ENCODE measurements at places on chromosomes 1 and 21.
A peak's percentile ranks its signal among the peaks of the same experiment; 100 is the strongest.

GRCh38 chr1:197911111-197911856 lies 5.9 kb upstream of the LHX9 start:
- H3K4me1 ChIP-seq: peaks cover 24% of the 10 kb centered on the region
- H3K27ac ChIP-seq: no peak overlapping the region
- no peaks in the 10 kb centered on the region for H3K36me3 ChIP-seq
- H3K4me3 ChIP-seq: no peak overlapping the region
- peaks cover 6% of the 10 kb centered on the region for H3K27me3 ChIP-seq
- DNase-seq: no peak

DNA sequence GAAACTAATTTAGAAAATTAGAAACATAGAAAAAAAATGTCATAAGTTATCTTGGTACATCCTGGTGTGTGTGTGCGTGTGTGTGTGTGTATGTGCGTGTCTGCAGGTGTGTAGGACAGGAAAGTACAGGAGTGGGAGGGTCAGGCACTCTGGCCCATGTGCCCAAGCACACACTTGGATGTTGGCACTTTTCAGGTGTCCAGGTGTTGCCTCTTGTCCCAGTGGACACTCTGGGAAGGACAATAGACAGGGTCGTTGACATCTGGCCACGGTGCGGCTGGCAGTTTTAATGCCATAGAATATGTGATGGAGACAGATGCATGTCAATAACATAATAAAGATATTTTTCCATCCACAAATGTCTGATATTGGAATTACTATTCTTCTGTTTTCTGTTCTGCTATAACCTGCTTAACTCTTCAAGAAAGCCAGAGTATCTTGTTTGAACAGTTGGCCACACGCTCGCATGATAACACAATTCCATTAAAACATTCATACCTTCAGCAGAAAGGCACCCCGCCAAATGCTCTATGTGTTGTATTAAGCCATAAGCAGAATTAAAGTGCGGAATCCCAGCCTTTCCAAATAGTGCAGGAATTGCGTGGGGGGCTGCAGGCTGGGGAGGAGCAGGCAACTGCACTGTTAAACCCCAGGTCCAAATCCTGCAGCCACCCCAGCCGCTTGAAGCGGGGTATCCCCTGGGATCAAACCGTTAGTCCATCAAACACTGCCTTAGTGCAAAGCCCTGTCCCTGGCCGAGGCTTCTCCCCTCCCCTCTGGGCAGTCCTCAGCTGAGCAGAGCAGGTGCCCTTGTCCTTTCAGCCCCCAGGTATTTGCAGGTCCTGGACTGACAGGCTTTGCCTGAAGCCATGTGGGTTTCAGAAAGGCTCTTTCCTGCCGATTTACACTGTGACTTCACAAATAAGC lies 390.0 kb downstream of the CAMTA1 start:
- H3K4me1 ChIP-seq: peaks cover 3% of the 10 kb centered on the region
- no peak overlapping the region for H3K27ac ChIP-seq
- no peaks in the 10 kb centered on the region for H3K36me3 ChIP-seq

DNA sequence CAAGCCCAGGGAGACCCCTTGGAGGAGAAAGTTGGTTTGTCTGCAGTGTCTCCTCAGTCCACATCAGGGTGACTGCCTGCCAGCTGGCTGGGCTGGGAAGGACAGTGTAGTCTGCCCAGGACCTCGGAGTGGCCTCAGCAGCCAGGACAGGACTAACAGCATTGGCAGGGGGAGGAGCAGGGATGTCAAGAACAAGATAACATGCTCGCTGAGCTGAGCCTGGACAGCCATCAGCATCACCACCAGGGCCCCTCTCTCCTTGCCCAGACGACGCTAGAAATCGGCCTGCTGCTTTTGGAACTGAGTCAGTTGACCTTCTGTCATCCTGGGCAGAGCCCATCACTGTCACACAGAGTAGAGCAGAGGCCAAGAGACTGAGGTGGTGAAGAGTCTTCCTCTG lies 83.6 kb upstream of the CNTN2 start:
- H3K27ac ChIP-seq: no peak overlapping the region
- no peaks in the 10 kb centered on the region for H3K36me3 ChIP-seq
- no peak overlapping the region for H3K4me3 ChIP-seq
- no peaks in the 10 kb centered on the region for H3K27me3 ChIP-seq

DNA sequence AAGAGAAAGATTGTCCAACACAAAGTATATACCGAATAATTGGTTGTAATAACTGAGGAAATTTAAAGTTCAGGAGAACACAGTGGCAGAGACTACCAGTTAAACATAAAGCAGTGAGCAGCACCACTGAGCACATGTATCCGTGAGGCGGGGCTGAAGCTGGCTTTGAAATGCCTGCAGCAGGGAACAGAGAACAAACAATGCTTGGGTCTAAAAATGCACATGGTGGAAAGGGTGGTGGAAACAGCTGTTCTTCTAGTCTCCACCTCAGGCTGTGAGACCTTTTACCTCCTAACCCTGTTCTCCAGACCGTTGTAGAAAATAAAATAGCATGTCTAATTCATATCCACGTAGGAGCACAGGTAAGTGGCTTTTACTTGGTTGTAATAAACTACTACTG lies 7.7 kb upstream of the GNG4 start:
- H3K27me3 ChIP-seq: no peaks in the 10 kb centered on the region
- DNase-seq: no peak
- H3K27ac ChIP-seq: no peak overlapping the region
- H3K4me3 ChIP-seq: no peak overlapping the region

GRCh38 chr1:187817782-187818181 lies 989.0 kb downstream of the PLA2G4A start:
- no peaks in the 10 kb centered on the region for H3K4me1 ChIP-seq
- H3K36me3 ChIP-seq: no peaks in the 10 kb centered on the region
- H3K27me3 ChIP-seq: no peaks in the 10 kb centered on the region
- DNase-seq: no peak
- H3K27ac ChIP-seq: no peak overlapping the region

DNA sequence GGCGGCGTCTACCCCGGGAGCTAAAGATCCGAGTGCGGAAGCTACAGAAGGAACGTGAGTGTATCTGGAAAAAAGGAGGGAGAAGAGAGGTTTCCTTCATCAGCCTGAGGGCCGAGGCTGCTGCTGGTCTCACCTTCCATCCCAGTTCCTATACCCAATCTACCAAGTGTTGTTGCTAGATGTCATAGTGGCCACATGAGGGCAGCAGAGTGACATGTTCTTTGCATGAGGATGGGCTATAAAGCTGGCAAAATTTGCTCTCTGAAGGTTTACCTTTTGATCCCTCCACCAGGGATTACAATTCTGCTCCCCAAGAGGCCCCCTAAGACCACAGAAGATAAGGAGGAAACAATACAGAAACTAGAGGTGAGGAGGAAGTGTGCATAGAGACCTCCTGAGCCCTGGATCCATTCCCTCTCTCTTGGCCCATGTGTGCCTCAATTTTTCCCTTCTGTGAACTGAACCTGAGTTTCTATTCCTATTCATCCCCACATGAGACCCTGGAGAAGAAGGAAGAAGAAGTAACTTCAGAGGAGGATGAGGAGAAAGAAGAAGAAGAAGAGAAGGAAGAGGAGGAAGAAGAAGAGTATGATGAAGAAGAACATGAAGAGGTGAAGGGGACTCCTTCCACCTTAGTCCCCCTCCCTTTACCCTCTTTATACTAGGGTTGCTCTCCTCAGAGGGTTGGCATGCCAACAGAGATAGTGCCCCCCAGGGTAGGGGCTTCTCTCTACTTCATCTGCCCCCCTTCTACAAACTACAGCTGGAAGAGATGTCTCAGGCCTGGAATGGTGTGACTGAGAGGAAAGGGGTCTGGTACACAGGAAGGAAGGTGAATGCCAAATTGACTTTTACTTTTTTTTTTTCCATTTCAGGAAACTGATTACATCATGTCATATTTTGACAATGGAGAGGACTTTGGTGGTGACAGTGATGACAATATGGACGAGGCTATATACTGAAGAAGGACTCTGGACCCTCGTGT lies 13.3 kb downstream of the POLR3GL start:
- H3K27me3 ChIP-seq: no peaks in the 10 kb centered on the region
- peaks cover 37% of the 10 kb centered on the region for H3K4me1 ChIP-seq
- peak; percentile 70 for DNase-seq
- no peak overlapping the region for H3K4me3 ChIP-seq

DNA sequence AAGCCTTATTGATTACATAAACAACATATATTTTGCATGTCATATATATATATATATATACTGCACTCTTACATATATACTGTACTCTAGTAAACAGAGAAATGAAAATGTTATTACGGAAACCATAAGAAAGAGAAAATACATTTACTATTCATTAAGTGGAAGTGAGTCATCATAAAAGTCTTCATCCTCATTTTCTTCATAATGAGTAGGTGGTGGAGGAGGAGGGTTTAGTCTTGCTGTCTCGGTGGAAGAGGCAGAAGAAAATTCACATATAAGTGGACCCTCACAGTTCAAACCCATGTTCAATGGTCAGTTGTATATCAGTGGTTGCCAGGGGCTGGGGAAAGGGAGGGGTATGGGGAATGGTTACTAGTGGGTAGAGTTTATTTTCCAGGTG lies 8.0 kb upstream of the IFNLR1 start:
- no peaks in the 10 kb centered on the region for H3K4me1 ChIP-seq
- no peak overlapping the region for H3K27ac ChIP-seq

DNA sequence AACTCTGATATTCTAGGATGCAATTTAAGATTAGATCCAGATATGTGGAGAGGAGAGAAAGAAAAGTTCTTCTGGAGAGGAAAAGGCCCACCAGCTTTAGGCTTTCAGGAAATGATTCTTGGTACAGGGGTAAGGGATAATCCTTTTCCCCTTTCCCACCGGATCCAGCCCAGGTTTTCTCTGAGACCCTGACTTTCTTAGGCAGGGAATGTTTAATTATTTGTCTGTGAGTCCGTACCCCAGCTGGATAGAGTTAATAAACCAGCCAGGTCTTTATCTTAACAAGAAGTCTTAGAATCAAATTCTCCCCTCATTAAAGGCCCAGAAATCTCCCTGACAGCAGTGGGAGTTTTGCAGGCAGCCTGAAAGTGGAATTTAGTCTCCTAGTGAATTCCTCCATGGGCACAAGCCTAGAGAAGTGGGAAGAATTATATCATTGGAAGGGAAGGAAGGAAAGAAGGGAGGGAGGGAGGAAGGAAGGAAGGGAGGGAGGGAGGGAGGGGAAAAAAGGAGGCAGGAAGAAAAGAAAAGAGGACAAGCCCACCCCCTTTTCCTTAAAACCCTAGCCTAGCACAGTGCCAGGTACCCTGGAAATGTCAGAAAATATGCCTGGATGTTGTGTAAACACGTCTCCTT lies 189.0 kb downstream of the PLPP3 start:
- H3K36me3 ChIP-seq: no peaks in the 10 kb centered on the region
- no peaks in the 10 kb centered on the region for H3K4me1 ChIP-seq

GRCh38 chr1:15963363-15963967 lies 12.4 kb downstream of the ZBTB17 start:
- DNase-seq: no peak
- no peaks in the 10 kb centered on the region for H3K27me3 ChIP-seq
- H3K4me1 ChIP-seq: peaks cover 7% of the 10 kb centered on the region
- H3K27ac ChIP-seq: no peak overlapping the region
- H3K4me3 ChIP-seq: no peak overlapping the region
- H3K36me3 ChIP-seq: no peaks in the 10 kb centered on the region

GRCh38 chr21:20377250-20377649 lies 621.0 kb upstream of the NCAM2 start:
- no peak overlapping the region for H3K27ac ChIP-seq
- no peak for DNase-seq
- no peaks in the 10 kb centered on the region for H3K27me3 ChIP-seq
- no peaks in the 10 kb centered on the region for H3K4me1 ChIP-seq
- H3K36me3 ChIP-seq: no peaks in the 10 kb centered on the region
- no peak overlapping the region for H3K4me3 ChIP-seq

GRCh38 chr1:99496067-99496466 lies 149.8 kb upstream of the PALMD start:
- H3K4me1 ChIP-seq: no peaks in the 10 kb centered on the region
- no peaks in the 10 kb centered on the region for H3K27me3 ChIP-seq
- H3K27ac ChIP-seq: no peak overlapping the region

GRCh38 chr1:14486401-14487201 lies 111.9 kb upstream of the KAZN start:
- H3K4me3 ChIP-seq: no peak overlapping the region
- no peak for DNase-seq
- no peaks in the 10 kb centered on the region for H3K36me3 ChIP-seq
- H3K27ac ChIP-seq: no peak overlapping the region

- no peak overlapping the region for H3K4me3 ChIP-seq
- H3K27me3 ChIP-seq: no peaks in the 10 kb centered on the region
- peaks cover 2% of the 10 kb centered on the region for H3K36me3 ChIP-seq
- H3K4me1 ChIP-seq: no peaks in the 10 kb centered on the region
- DNase-seq: no peak
Measured at GRCh38 chr1:185291652-185292051, 25.4 kb downstream of the IVNS1ABP start.

DNA sequence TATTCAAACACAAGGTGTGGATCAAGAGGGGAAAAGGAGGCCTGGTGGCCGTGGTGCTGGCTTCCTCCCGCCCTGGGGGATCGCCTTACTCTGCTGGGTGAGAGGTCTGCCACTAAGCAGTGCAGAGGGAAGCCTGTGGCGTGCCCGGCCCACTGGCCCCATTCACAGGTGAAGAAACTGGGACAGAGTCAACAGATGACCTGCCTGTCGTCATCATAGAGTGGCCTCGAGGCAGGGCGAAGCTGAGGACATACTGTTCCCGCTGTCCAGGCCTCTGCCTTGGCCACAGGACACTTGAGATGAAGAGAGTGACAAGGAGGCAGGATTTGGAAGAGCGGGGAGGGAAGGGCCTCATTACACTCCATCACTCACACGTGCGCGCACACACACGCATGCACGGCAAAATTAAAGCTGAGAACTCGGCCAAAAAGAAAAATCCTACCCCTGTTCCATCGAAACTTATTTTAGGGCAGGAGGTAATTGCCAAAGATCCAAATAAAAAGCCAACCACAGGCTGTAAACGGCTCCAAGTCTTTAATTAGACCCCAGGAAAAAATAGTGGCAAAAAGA lies 50.5 kb downstream of the CASZ1 start:
- no peaks in the 10 kb centered on the region for H3K4me1 ChIP-seq
- H3K36me3 ChIP-seq: no peaks in the 10 kb centered on the region
- H3K27me3 ChIP-seq: no peaks in the 10 kb centered on the region
- no peak for DNase-seq
- no peak overlapping the region for H3K27ac ChIP-seq

DNA sequence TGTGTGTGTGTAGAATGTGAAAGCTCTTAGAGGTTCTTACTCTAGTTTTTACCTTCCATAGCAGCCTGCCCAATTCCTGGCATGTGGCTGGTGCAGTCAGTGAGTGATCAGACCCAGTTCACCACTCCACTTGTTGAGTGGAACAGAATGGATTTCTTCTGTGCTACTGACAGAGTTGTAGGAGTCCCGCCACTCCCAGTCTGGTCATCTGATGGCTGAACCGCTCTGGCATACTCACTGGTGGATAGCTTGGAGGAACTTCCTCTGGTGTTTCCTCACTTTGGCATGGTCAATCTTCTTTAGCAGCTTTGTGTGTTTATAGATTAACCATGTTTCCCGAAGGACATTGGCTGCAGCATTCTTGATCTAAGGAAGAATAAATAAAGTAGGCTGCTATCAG lies 106.7 kb upstream of the ADAR start:
- H3K4me3 ChIP-seq: no peak overlapping the region
- H3K36me3 ChIP-seq: no peaks in the 10 kb centered on the region
- H3K27ac ChIP-seq: no peak overlapping the region
- H3K4me1 ChIP-seq: no peaks in the 10 kb centered on the region
